Small intestine (tissue), 16 donors: ENCODE measurements at places on chromosomes 5 and 9. TPM values are rescaled to one million over a fixed set of nuclear protein-coding genes. Genes with fewer than 3 reads are reported as not detected.
A peak's percentile ranks its signal among the peaks of the same experiment; 100 is the strongest.

The NR2F1-AS1 gene
- polyA plus RNA-seq: 7.0 TPM

The AJM1 gene
- polyA plus RNA-seq: 3.3 TPM

The TBC1D2 gene
- 32.0 TPM for polyA plus RNA-seq

The IRGM gene
- polyA plus RNA-seq: not detected

The SOX30 gene
- polyA plus RNA-seq: 0.22 TPM

The EIF4E1B gene
- polyA plus RNA-seq: not detected

The MEGF10 gene
- polyA plus RNA-seq: not detected

The LHX6 gene
- 1.1 TPM for polyA plus RNA-seq

The GFI1B gene
- polyA plus RNA-seq: 0.76 TPM

The SPAAR gene
- polyA plus RNA-seq: 0.54 TPM

The GPR150 gene
- polyA plus RNA-seq: not detected

The SLC4A9 gene
- polyA plus RNA-seq: not detected

GRCh38 chr5:88683506-88684135 is 199.4 kb downstream of the MEF2C start:
- peak; percentile 42 for DNase-seq

DNA sequence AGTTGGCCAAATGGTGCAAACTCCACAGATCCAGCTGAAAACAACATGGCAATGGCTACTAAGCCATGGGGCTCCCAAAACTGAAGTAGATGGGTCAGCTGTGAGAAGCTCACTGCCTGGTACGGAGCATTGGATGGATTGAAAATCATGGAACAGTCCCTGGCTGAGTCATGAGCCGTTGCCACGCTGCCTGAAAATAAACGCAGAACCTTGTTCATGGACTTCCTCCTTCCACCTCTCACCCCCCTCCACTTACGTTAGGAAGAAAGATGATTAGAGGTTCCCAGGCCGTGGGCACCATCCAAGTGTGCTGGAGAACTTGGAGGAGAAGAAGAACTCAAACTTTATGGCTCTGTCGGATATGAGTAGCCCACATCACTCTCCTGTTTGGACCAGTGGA is 6.8 kb upstream of the DIPK1B start:
- DNase-seq: no peak

DNA sequence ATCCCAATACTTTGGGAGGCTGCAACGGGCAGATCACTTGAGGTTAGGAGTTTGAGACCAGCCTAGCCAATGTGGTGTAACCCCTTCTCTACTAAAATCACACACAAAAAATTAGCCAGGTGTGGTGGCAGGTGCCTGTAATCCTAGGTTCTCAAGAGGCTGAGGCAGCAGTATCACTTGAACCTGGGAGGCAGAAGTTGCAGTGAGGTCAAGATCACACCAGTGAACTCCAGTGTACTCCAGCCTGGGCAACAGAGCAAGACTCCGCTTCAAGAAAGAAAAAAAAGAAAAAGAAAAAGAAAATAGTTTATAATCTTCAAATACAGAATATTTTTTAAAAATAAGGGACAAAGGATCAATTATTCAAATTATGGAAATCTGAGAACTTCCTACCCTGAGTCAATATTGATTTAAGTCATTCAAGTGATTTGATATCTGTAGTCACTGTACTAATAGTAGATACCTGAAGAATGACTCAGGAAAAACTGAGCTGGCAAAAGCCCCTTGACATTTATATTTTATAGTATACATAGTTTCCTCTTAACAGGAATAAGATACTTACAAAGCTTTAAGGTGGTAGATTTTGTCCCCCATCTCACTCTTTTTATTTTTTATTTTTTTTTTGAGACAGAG is 61.8 kb downstream of the PTBP3 start:
- DNase-seq: peak; percentile 5

GRCh38 chr5:86665984-86666760 is 48.4 kb downstream of the COX7C start:
- DNase-seq: no peak

- no peak for DNase-seq
Measured at GRCh38 chr5:180484813-180485212, 9.4 kb upstream of the CNOT6 start.

DNA sequence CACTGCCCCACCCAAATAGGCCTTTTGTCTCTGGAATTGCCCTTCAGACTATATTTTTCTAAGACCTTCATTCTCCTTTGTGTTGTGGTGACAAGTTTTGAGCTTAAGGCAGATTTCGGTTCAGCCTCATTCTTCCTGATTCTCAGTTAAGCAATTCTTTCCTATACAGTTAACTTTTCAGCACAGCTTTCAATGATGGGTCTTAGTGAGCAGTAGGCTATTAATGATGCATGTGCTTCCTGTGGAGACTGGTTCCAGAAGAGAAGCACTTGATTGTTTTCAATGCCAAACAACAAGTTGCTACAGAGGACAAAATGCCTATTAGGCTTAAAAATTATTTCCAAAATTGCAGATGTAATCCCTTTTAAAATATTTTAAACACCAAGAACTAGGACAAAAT is 47.7 kb upstream of the TLX3 start:
- no peak for DNase-seq

DNA sequence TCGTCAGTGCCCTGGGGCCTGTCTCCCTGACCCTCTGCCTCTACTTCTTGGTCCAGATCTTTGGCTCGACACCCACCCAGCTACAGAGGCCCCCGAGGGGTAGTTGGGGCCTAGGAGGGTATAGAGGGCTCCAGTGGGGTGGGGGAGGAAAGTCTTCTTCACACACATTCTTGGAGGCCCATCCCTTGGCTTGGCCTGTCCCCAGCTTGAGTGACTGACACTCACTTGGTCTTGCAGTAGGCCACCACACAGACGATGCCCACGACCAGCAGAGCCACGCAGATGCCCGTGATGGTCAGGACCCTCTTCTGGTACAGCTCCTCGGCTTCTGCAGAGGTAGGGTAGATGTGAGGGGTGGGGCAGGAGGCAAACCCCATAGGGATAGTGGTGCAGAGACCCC is 59.8 kb downstream of the PSD2 start:
- no peak for DNase-seq

GRCh38 chr5:90000351-90000750 is 409.2 kb downstream of the CETN3 start:
- DNase-seq: no peak

- peak; percentile 43 for DNase-seq
Measured at GRCh38 chr9:128254855-128255759, 20.7 kb downstream of the GOLGA2 start.

GRCh38 chr5:135648116-135648515 is 69.3 kb upstream of the CXCL14 start:
- no peak for DNase-seq

- no peak for DNase-seq
Measured at GRCh38 chr5:110925398-110925797, 146.1 kb upstream of the TSLP start.

DNA sequence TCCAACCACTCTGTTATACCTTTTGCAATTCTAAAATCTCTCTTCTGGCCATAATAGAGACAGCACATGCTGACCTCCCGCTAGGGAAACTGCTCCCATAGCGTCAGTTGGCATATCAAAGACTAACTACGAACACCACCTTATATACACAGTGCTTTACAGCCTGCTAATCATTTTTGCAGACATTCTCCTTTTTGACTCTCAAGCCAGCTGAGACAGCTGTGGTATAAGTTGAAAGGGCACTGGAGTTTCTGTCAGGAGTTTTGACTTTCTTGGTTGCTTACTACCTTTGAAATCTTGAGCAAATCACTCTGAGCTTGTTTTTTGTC is 160.2 kb upstream of the TBCA start:
- DNase-seq: no peak

DNA sequence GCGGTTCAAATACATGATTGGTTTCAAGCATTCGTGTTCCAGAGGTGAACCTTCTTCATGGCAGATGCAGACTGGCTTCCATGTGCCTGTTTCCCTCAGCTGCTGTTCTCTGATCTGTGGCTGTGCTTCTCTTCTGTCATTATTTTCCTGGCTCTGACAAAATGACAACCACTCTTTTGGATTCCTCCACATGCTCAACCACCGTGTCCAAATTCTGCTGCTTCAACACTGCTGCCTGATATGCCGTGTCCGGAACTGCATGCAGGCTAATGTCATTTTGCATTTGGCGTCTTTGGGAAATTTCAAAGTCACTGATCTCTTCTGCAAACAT is 368.7 kb upstream of the ZNF608 start:
- no peak for DNase-seq

DNA sequence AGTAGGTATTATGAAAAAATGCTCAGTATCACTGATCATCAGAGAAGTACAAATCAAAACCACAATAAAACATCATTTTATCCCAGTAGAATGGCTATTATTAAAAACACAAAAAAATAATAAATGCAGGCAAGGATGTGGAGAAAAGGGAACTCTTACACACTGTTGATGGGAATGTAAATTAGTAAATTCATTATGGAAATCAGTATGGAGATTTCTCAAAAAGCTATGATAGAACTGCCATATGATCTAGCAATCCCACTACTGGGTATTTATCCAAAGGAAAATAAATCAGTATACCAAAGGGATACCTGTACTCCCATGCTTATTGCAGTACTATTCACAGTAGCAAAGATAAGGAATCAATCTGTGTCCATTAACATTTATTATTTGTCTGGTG is 209.6 kb downstream of the FER start:
- no peak for DNase-seq

GRCh38 chr5:40240671-40241070 is 439.0 kb upstream of the PTGER4 start:
- DNase-seq: no peak

DNA sequence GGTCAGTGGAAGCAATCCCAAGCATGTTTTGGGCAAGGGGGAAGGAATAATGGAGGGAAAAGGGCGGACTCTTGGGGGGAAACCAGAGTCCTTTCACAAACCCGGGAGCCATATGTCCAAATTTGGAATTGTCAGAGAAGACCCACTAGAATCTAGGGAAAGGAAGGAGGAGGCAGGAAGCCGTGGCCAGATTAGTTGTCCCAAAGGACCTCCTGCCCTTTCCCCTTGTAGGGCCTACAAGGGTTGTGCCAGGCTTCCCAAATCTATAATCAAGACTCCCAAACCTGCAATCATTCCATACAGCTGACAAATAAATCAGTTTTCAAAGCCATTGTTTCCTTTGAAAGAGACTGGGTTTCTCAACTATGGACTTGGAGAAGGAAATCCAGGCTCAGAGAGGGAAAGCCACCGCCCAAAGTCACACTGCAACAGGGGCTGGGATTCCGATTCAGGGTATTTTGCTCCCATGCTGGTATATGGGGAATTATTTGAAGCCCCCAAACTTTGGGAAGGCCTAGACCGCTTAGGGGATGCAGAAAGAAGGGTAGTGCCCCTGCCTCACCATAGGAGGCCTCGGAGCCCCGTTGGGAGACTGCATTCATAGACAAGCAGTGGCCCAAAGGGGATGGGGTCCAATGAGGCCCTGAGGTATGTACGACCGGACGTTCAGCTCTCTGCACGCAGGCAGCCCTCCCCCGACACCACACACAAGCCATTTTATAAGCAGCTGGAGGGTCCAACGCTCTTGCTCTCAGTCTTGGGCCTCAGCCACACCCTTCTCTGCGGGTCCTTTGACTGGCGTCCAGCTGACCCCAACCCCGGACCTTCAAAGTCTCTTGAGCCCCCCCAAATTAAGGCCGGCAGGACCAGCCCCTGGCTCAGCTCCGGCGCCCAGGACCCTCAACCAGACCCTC is 815 bp downstream of the ANXA6 start:
- no peak for DNase-seq

DNA sequence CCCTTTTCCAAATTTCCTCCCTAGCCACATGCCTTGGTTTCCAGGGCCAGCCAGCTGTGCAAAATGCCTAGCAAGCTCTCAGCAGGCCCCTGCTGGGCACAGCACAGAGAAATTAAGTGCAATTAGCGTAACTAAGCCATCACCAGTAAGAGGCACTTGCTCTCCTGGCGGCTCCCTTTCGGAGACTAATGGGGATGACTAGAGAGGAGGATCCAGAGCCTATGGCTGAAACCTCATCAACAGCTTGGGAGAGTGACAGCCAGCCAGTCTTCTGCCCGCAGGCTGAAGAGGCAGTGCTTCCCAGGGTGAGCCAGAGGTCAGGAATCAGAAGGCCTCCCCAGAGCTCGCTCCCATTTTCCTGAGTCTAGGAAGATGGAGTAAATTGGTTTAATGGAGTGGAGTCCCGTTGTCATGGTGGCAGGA is 108.4 kb downstream of the KCNIP1 start:
- no peak for DNase-seq

GRCh38 chr9:92850898-92851297 is 26.9 kb downstream of the ZNF484 start:
- DNase-seq: no peak
